ENCODE measurements at places on chromosomes 4 and X. TPM values are rescaled to one million over a fixed set of nuclear protein-coding genes. Genes with fewer than 3 reads are reported as not detected.

Gene MAGEB1
- total RNA-seq = not detected

Gene MCF2
- total RNA-seq = 0.43 TPM

Gene PCYT1B
- 0.05 TPM for total RNA-seq

DNA sequence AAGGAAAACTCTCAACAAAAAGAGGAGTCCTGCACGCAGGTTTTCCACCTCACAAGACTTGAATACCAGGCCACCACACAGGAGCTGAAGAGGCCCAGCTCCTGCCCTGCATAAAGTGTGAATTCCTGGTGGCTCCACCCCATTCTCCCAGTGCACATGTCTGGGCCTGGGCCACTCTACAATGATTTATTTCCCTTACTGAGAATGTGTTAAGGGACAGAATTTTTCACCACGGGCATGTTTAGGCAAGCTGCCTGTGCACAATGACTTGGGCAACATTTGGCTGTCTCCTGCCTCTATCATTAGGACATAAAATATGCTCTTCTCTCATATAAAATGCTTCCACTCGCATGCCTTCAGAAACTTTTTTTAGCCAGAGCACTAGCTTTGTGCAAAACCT, 197.1 kb downstream of the SLC7A11 start:
- DNase-seq = no peak

GRCh38 chr4:128393101-128393704, 105.6 kb upstream of the PGRMC2 start:
- DNase-seq = no peak

DNA sequence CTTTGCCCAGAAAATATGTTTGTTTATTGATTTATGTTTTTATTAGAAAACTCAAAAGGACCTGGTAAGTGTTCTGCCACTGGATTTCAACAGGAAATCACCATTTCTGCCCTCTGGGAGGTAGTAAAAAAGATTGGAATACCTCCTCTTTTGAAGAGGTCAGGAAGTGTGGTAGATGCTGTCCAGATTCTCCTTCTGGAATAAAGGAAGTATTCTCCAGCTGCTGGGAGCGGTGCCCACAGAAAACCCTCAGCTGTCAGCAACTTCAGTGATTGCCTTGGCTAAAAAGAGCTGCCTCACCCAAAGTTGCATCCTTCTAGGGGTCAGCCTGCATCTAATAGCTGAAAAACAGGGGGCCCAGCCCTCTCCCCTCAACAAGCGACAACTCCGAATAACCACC, 13.8 kb upstream of the ZNF674 start:
- DNase-seq = no peak

DNA sequence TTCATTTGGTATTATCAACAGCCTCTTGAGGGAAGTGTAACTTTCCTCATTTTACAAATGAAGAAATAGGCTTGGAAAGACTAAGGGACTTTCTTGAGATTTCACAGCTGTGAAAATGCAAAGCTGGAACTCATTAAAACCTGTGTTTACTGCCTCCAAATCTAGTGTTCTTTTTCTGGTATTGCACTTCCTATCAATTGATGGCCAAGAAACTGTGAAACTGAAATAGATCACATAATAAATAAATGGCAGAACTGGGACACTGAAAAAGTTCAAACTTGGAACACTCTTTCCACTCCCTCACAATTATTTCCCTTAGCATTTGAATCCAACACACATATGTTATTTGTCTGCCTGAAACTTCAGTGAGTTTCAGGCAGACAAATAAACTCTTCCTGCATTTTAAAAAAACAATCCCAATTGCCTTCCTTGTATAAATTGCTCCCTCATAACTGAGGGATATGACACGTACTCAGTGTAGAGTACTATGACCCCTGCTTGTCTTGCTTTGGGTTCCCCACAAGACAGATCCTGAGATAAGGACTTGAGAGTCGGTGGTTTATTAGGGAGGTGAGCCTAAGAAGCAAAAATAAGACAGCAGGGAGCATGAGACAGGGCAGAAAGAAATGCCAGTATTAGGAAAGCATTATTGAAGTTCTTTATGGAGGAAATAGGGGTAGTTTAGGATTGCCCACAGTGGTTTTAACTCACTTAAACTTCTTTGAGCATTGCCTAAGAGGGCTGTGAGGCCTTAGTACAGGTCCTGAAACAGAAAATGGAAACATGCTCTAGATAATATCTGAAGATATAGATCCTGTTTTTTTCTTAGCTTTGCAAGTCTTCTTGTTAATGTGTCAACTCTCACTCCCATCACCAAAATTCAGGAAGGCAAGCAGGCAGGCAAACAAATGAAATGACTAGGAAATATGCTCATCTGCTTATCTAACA, 33.9 kb downstream of the RTL3 start:
- DNase-seq = no peak

GRCh38 chrX:37350034-37350365, 836 bp downstream of the PRRG1 start:
- DNase-seq = no peak

GRCh38 chr4:7970361-7970946, 30.8 kb upstream of the AFAP1 start:
- DNase-seq = no peak
